Stimulated activated CD8-positive, alpha-beta memory T cell treated with anti-CD3 and anti-CD28 coated beads, Interleukin-15, amount 100 ng/mL, for 24 hours (primary cell): ENCODE measurements at places on chromosomes 5 and 9.

GRCh38 chr9:108456903-108457302 is 398.9 kb downstream of the ACTL7B start:
- DNase-seq, result no peak

DNA sequence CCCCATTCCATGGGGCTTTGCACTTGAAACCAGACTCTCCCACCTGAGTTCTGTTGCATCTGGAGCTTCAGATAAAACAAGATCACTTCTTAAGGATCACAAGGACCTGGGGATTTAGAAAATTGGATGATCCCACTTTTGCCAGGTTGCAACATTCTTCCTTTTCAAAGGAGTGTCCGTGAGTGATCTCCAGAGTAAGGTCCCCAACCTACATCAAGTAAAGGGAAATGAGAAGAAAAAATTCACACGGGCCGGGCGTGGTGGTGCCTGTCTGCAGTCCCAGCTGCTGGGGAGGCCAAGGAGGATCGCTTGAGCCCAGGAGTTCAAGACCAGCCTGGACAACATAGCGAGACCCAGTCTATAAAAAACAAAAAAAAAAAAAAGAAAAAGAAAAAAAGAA is 41.2 kb upstream of the COL5A1 start:
- DNase-seq, result no peak

GRCh38 chr5:103273952-103274351 is 15.4 kb downstream of the MACIR start:
- no peak for DNase-seq

DNA sequence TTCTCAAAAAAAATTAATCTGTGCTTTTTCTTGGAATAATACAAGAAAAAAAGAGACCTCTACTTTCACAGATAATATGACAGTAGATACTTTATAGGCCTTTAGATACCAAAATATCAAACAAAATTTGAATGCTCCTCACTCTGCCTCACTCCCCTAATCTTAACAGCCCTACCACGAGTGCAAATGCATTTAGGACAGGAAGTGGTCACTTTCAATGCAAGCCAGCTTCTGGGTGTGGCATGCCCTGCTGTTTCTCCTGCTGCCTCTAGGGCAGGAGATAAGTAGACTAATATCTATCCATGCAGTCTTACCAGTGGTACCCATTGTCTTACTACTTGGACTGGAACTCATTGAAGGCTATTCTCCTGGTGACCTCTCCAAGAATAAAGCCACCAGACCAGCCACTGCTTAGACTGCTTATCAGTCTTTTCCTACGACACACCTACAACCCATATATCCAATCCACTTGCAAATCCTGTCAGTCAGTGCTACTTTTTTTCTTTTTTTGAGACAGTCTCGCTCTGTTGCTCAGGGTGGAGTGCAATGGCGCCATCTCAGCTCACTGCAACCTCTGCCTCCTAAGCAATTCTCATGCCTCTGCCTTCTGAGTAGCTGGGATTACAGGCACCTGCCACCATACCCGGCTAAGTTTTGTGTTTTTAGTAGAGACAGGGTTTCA is 23.0 kb downstream of the FRRS1L start:
- DNase-seq, result no peak

- no peak for DNase-seq
These were observed 6.9 kb downstream of the C7 start for GRCh38 chr5:40916226-40916625.

DNA sequence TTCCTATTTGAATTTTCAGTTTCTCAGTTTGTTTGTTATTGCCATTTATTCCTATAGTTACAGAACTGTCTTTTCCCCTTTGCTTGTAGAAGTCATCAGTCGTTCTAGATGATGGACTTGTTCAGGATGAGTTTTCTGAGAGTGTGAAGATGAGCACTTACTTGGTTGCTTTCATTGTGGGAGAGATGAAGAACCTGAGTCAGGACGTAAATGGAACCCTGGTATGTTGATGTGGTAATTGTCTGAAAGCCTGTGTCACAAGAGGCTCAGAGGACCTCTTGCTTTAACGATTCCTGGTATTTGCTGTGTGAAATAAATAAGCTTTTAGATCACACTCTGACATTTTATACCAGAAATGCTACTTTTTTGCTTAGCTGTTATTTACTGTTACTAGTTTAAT is 50.6 kb downstream of the LNPEP start:
- no peak for DNase-seq

GRCh38 chr9:131264231-131264630 is 12.1 kb downstream of the FAM78A start:
- DNase-seq, result no peak

DNA sequence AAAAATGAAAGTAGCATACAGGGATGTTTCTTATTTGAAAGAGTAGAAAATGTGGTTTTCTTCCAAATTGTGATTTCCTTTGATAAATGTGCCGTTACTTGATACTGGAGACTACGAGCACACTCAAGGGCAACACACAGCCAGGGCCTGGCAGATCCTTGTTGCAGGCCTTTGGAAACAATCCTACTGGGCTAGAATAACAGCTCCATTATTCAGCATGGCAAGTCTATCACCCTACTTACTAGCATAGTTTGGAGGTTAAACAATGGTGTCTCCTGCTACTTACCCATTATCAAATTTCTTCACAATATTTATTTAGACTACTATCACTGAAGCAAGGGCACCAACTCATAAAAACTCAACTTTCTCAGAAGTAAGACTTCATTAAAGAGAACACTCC is 140.8 kb upstream of the ZNF608 start:
- DNase-seq, result no peak

DNA sequence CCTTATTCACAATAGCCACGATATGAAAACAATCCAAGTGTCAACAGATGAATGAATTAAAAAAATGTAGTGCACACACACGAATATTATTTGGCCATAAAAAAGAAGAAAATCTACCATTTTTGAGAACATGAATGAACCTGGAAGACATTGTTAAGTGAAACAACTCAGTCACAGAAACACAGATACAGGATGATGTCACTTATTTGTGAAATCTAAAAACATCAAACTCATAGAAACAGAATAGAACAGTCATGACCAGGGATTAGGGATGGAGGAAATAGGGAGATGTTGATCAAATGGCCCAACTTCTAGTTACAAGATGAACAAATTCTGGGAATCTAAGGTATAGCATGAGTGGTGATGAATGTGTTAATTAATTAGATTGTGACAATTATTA is 72.3 kb downstream of the MACIR start:
- DNase-seq, result no peak

GRCh38 chr5:107321906-107322305 is 348.8 kb downstream of the EFNA5 start:
- no peak for DNase-seq

GRCh38 chr5:107224272-107224671 is 446.5 kb downstream of the EFNA5 start:
- no peak for DNase-seq

- DNase-seq, result no peak
These were observed 21.9 kb downstream of the USP20 start for GRCh38 chr9:129857207-129857606.

GRCh38 chr5:158154226-158155005 is 295.5 kb upstream of the CLINT1 start:
- DNase-seq, result no peak

DNA sequence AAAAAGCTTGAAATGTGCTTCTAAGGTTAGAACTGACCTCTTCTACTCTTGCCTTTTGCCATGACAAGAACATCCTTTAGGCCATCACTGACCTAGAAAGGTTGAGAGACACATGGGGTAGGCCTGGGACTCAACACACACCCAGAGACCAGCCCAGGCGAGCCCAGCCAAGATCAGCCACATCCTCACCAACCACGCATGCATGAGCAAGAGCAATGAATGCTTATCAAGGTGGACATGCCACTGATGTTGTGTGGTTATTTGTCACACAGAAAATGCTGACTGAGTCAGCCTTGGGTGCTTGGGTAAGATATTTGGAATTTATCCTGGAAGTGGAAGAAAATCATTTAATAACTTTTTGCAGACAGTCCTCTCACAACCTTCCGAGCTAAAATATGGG is 39.4 kb downstream of the SMIM23 start:
- no peak for DNase-seq

GRCh38 chr5:40981420-40981819 is 72.1 kb downstream of the C7 start:
- no peak for DNase-seq
